ENCODE measurements at places on chromosomes 13 and 19.

- no peak for DNase-seq
These were observed 6.6 kb downstream of the EFNB2 start for GRCh38 chr13:106528718-106529414.

DNA sequence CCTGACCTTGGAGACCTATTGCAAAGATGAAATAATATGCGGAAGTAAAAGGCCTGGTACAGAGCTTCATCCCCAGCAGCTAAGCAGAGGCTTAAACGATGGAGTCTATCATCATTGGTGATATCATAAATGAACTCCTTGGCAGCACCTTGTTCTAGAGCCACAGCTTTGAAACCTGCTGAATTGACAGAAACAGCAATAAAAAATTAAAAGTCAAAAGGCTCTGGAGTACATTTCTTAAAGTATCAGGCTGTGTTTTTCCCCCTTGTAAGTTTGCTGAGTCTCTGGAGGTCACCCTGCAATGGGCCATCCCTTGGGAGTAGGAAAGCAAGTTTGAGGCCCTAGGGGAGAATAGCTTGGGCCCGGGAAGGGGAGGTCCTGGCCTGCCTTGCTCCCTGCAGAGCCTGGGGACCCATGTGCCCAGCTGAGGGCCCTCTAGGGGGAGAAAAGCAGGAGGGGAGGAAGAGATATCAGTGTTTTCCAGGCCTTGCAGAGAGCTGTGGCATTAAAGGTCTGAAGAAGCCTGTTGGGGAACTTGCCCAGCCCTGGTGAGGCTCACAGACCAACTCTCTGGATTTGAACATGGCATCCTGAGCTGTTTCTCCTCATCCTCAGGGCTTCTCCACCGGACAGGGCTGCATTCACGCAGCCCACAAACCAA lies 416.1 kb downstream of the ZNF536 start:
- no peak for DNase-seq

DNA sequence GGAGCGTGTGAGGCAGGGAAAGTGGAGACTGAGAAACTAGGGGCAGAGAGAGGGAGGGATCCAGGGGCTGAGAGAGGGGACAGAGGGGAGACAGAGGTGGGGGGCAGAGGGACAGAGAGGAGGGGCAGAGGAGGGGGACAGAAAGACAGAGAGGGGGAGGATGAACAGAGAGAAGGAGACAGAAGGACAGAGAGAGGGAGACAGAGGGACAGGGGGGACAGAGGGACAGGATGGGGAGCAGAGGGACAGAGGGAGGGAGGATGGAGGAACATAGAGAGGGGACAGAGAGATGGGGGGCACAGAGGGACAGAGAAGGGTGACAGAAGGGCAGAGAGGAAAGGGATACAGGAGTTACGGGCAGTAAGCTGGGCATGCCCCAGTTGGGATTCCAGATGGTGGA lies 14.7 kb upstream of the NANOS2 start:
- no peak for DNase-seq

DNA sequence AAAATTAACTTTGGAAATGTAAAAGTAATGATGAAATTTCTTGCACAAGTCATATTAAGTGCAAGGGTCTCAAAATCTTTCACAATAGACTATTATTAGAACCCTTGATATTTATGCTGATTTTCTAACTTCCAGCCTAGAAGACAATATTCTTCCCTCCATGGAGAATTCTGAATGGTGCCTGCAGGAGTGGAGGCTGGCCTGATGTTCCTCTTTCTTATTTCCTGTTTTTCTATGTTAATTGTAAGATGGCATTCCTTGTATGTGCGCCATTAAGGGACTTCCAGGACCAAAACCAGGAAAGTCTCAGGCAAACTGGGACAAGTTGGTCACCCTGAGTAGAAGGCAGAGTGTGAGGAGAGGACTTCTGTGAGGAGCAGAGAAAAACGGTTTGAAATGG lies 294.9 kb downstream of the DLEU7 start:
- DNase-seq: no peak

GRCh38 chr13:24649688-24650043 lies 30.5 kb upstream of the ATP12A start:
- no peak for DNase-seq
